ENCODE measurements at places on chromosomes 16 and 17.

GRCh38 chr17:18225642-18226283 lies 328 bp downstream of the LLGL1 start:
- DNase-seq = peak; percentile 25

DNA sequence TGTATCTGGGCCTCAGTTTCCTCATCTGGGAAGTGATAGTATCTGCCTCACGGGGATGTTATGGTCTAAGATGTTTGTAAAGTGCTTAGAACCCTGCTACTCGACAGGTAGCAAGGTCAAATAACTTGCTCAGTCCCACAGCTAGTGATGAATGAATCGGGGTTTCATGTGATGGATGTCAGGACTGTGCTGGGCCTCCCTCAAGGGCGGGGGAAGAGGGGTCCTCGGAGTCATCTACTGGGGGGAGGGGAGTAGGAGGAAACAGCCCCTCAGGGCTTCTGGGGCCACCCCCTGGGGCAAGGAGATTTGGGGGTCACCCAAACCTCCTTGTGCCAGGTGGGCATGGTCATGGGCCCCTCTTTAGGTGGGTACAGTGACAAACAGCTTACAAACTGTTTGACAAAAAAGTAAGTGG lies 732 bp downstream of the PNPO start:
- DNase-seq = no peak

DNA sequence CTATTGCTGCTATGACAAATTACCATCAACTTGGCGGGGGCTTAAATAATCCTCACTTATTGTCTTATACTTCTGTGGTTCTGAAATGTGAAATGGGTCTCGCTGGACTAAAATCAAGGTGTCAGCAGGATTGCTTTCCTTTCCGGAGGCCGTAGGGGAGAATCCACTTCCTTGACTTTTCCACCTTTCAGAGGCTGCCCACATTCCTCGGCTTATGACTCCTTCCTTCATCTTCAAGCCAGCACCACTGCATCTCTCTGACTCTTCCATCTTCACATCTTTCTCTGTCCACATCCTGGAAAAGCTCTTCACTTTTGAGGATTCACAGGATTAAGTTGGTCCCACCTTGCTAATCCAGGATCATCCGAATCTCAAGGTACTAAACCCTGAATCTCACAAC lies 217.8 kb downstream of the GRIN2A start:
- DNase-seq = no peak

- peak; percentile 10 for DNase-seq
These were observed 891 bp downstream of the CORO1A start for GRCh38 chr16:30184096-30184890.

GRCh38 chr17:48352630-48353029 lies 77.4 kb downstream of the SKAP1 start:
- DNase-seq = no peak

GRCh38 chr17:3755335-3756030 lies 31.8 kb downstream of the HASPIN start:
- no peak for DNase-seq

DNA sequence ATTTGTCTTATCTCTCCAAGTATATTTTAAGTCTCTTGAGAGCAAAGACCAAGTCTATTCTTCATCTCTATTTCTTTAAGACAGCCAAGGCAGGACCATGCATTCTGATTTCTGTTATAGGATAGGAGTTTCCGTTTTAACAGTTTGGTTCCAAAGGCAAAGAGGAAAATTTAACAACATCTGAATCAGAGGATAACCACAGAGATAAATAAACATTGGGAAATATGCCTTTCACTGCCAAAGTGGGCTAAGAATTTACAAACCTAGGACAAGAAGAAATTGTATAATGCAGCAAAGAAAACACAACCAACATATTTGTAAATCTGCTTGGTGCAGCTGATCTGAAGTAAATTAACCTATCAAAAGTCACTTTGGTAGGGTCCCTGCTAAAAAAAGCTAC lies 37.7 kb downstream of the USP32 start:
- no peak for DNase-seq

DNA sequence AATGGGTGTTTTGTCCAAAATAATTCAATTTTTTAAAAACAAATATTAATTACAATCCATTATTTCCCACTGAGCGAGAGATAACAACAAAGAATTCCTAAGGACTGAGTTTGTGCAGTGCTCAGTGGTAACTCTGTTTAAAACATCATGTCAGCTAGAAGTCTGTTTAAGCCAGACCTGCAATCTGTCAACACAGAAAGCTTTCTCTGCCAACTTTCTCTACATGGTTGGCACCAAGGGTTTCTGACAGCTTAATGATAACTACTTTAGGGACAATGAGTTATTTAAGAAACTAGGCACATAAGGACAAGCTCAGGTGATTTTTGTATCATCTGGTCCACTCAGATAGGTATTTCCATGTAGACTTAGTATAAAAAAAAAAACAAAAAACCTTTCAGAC lies 81.8 kb downstream of the WDR59 start:
- DNase-seq = no peak

DNA sequence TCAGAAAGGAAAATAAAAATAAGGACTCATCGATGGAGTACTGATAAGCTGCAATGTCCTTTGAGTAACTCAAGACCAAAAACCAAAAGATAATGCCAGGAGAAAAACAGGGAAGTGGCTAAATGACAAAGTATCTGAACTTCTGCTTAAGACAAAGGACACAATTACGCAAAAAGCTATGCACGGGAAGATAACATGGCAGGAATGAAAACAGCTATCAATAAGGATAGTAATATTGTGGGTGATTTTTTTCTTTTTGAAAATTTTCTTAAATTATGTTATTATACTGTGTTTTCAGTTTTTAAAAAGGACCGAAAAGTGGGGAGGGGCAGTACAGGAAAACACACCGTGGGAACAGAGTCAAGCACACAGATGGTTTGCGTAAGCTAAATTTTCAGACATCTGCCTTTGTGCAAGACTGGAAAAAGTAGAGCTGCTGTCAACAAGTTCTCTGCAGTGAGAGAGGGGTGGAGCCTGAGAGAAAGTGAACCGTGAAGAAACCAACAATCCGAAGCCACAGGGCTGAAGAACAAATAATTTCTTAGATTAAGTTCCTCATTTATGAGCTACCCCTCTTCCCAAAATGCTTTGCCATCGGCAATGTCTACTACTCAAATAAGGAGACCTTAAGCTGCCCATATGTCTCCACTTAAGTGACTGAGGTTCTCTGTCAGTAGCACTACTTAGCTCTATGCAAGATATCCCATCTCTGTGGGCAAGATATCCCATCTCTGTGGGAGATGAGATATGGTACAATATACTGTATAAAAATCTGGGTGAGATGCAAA lies 99.9 kb upstream of the CORO6 start:
- DNase-seq = no peak

DNA sequence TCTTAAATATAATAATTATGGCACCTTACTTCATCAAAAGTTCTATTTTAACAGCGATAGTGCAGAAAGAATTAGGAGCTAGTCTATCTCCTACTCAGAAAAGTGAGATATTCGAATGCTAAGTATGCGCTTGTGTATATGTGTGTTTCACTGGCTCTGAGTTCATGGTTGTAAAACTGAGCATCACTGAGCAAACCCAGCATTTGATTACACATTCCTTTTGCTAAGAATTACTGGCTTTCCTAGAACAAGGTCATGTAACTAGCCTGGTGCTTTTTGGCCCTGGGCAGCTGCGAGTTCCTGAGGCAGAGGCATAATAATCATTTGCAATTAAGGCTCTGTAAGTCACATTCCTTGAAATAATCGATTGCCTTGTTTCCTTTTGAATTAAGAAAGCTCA lies 157.2 kb downstream of the SNX29 start:
- DNase-seq = no peak

DNA sequence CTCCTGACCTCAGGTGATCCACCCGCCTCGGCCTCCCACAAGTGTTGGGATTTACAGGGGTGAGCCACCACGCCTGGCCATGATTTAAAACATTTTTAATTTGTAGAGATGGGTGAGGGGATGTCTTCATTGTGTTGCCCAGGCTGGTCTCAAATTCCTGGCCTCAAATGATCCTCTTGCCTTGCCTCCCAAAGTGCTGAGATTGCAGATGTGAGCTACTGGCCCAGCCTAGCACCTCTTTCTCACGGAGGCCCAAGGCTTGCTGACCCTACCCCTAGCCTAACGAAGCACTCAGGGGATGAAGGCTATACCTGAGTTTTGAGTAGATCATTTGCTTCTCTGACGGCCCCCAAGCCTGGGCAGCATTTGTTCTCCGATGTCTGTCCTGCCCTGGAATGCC lies 26.6 kb downstream of the UNK start:
- DNase-seq = no peak

DNA sequence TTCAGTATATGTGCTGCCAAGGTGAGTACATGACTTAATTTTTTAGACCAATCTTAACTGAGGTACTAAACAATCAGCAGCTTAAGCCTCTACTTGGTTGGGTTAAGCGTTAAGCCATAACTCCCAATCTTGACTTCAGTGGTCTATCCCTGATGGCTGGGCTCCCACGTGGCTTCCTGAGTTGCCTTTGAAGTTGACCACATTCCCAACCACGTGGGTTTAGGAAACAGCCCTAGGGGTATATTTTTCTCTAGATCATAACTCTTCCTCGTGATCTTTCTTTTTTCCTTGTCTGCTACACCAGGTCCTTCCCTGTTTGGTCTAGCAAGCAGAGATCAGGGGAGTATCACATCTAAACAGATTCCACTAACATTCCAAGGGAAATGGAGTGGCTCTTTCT lies 20.1 kb upstream of the PIRT start:
- DNase-seq = no peak

DNA sequence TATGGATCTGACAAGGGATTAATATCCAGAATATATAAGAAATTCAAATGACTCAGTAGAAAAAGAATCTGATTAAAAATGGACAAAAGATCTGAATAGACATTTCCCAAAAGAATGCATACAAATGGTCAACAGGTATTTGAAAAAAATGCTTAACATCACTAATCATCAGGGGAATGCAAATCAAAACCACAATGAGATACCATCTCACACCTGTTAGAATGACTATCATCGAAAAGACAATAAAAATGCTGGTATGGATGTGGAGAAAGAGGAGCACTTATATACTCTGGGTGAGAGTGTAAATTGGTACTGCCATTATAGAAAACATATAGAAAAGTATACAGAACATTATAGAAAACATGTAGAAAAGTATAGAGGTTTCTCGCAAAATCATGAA lies 16.4 kb upstream of the HS3ST2 start:
- DNase-seq = no peak

- no peak for DNase-seq
These were observed 4.6 kb upstream of the DYNLRB2 start for GRCh38 chr16:80536238-80536637.

- DNase-seq = no peak
These were observed 10.0 kb downstream of the GGA2 start for GRCh38 chr16:23500212-23500861.

GRCh38 chr16:71915350-71915749 lies 20.0 kb downstream of the IST1 start:
- DNase-seq = no peak

DNA sequence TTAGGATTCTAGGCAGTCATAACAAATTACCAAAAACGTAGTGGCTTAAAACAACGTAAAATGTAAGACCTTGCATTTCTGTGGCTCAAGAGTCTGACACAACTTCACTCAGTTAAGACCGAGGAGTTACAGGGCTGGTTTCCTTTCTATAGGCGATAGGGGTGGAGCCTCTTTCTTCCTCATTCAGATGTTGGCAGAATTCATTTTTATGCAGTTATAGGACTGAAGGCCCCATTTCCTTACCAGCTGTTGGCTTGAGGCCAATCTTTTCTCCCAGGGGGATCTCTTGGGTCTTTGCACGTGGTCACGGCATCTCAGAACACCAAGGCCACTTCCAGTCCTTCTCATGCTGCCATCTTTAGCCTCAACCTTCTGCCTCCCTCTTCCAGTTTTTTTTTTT lies 145.2 kb downstream of the KCNJ2 start:
- DNase-seq = no peak

DNA sequence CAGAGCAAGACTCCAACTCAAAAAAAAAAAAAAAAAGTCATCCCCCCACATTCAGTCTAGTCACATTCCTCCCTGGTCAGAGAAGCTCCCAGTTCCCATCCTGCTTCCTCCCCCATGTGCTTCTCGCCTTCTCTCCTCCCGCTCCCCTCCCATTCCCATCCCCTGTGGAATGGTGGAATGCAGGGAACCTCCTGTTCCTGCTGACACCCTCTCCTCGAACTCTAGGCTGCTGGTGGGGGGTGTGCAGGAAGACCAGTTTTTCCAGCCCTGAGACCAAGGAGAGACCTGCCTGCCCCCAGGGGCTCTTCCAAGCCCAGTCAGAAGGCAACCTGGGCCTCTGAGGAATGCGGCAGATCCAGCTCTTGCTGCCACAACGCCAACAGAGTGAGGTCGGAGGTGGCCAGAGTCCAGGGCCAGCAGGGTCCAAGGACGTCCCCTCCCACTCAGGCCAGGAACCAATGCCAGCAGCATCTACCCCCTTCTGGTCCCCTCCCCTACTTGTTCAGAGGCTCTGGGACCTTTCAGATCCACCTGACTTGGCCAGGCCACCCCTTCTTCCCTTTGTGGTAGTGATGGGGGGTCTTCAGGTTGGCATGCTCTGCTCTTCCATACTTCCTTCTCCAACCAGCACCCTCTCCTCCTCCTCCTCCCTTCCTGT lies 39.3 kb upstream of the TAC4 start:
- no peak for DNase-seq

DNA sequence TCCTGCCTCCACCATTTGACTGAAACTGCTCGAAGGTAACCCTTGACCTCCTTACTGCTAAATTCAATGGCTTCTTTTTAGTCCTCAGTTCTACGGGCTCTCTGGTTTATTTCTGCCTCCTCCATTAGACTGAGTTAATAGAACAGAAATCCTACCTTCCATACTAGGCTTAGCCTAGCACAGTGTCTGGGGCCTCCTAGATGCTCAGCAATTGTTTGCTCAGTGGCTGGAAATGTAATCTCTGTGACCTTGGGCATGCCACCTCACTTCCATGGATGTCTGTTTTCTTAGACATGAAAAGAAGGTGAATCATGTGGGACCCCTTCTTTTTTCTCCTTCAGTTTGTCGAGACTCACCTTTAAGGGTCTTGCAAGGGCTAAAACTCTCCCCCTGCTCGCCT lies 19.7 kb downstream of the NXPH3 start:
- DNase-seq = no peak

GRCh38 chr16:57999366-57999970 lies 1.0 kb downstream of the ZNF319 start:
- peak; percentile 37 for DNase-seq

- no peak for DNase-seq
These were observed 158.5 kb downstream of the PPM1E start for GRCh38 chr17:58913971-58914769.

- no peak for DNase-seq
These were observed 197.3 kb downstream of the SOX9 start for GRCh38 chr17:72318131-72318530.

DNA sequence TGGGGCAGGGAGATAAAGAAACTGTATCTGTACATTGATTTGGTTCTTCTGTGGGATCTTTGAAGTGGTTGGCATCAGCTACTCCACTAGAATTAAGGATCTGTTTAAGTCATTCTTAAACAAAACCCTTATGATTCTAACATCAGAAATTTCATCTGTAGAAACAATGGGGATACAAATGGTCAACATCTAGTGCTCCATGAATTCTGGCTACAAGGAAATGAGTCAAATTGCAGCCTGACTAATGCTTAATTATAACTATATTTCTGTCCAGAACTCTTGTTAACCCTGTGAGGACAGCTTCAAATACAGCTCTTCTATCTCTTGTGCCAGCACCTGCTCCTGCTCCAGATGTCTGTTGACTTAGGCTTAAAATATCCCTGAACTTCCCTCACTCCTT lies 13.9 kb upstream of the GINS3 start:
- DNase-seq = no peak

Data from HAP-1 (cell line).